Suppressor macrophage treated with lipopolysaccharide for 1 hour (primary cell): ENCODE measurements at places on chromosomes 16 and 17.
A peak's percentile ranks its signal among the peaks of the same experiment; 100 is the strongest.

DNA sequence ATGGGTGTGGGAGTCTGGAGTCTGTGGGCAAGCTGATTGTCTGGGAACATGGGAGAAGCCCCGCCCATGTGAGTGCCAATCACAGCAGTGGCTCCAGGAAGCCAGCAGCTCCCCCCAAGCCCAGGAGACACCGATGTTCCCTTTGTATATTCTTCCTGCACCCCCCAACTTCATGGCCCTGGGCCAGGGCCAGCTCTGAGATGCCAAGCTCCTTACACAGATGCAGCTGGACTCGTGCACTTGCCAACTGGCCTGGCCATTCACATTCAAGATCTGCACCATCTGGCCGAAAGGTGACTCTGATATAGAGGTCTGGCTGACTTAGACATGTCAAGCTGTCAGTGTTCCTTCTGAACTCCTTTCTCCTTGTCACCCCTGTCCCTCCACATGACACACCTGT, 50.5 kb downstream of the CACNG5 start:
- DNase-seq: no peak

GRCh38 chr17:76969598-76970172, 101.5 kb downstream of the MGAT5B start:
- DNase-seq: no peak

DNA sequence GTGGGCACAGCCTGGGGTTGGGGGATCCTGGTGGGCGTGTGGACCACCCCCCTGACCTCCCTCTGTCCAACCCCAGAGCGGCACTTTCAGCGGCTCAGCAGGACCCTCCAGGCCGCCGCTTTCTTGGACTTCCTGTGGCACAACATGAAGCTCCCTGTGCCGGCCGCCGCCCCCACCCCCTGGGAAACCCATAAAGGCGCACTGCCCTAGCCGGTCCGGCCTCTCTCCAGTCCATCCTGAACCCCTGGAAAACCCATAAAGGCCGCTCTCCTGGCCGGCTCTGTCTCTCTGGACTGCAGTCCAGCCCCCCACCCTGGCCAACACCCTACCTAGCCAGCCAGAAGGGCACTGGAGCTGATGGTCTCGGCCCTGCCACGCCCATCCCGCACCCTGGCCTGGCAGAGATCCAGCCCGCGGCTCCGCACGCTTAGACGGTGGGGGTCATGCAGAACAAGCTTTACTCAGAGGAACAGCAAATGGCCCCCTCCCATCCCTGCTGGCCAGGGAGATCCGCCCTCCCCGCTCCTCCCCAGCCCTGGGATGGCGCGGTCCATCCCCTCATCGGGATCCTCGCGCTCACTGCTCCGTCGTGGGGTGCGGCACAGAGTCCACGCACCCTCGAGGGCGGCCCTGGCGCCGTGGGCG, 2.7 kb downstream of the NOXO1 start:
- DNase-seq: no peak

- peak; percentile 81 for DNase-seq
These were observed 310.6 kb downstream of the SEC14L1 start for GRCh38 chr17:77451245-77451893.

GRCh38 chr17:422196-422930, 69.8 kb upstream of the RPH3AL start:
- no peak for DNase-seq

GRCh38 chr16:5575646-5576245, 478.2 kb upstream of the EEF2KMT start:
- DNase-seq: no peak

- DNase-seq: no peak
These were observed 38.8 kb downstream of the SCPEP1 start for GRCh38 chr17:57016764-57017116.

GRCh38 chr17:43388359-43389045, 10.3 kb upstream of the ARL4D start:
- peak; percentile 97 for DNase-seq

- no peak for DNase-seq
These were observed 55.4 kb upstream of the NLK start for GRCh38 chr17:27986805-27987684.

- DNase-seq: no peak
These were observed 404.9 kb upstream of the CDH5 start for GRCh38 chr16:65961476-65962143.

- DNase-seq: peak; percentile 69
These were observed 330.0 kb upstream of the PMFBP1 start for GRCh38 chr16:72501739-72502593.

- DNase-seq: no peak
These were observed 307.1 kb downstream of the TMEM114 start for GRCh38 chr16:8283195-8283594.

GRCh38 chr16:67378642-67379041, 14.7 kb downstream of the TPPP3 start:
- DNase-seq: no peak

DNA sequence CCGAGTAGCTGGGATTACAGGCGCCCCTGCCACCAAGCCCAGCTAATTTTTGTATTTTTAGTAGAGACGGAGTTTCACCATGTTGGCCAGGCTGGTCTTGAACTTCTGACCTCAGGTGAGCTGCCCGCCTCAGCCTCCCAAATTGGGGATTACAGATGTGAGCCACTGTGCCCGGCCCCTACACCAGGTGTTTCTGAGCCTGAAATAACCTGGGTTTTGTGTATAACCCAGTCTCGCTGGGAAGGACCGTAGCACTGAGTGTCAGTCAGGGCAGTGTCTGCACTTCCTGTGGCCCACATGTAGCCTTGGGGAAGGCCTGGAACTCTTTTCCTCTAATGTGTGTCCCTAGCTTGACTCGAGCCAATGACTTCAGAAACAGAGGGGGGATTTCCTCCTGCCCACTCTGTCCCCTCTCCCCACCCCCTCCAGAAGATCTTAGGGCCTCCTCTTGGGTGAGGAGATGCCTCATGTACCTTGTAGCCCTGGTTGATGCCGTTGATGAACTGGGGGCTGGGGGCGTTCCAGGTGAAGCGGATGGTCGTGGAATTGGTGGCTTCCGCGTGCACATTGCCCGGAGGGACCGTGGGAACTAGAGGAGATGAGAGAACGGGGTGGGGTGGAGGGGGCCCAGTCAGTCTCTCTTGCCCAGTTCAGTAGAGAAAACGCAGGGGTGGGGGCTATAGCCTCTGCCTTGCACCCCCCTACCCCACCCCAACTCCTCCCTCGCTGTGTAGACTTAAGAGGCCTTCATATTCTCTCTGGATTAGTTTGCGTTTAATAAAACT, 102.6 kb upstream of the CDC42EP4 start:
- DNase-seq: no peak

- DNase-seq: peak; percentile 88
These were observed 46.3 kb downstream of the ZNF652 start for GRCh38 chr17:49315551-49316257.

- DNase-seq: no peak
These were observed 379.8 kb downstream of the CNTNAP4 start for GRCh38 chr16:76656994-76657393.

- no peak for DNase-seq
These were observed 80.0 kb downstream of the IRX5 start for GRCh38 chr16:55010492-55011160.

- no peak for DNase-seq
These were observed 132.0 kb downstream of the BRIP1 start for GRCh38 chr17:61731330-61731729.

DNA sequence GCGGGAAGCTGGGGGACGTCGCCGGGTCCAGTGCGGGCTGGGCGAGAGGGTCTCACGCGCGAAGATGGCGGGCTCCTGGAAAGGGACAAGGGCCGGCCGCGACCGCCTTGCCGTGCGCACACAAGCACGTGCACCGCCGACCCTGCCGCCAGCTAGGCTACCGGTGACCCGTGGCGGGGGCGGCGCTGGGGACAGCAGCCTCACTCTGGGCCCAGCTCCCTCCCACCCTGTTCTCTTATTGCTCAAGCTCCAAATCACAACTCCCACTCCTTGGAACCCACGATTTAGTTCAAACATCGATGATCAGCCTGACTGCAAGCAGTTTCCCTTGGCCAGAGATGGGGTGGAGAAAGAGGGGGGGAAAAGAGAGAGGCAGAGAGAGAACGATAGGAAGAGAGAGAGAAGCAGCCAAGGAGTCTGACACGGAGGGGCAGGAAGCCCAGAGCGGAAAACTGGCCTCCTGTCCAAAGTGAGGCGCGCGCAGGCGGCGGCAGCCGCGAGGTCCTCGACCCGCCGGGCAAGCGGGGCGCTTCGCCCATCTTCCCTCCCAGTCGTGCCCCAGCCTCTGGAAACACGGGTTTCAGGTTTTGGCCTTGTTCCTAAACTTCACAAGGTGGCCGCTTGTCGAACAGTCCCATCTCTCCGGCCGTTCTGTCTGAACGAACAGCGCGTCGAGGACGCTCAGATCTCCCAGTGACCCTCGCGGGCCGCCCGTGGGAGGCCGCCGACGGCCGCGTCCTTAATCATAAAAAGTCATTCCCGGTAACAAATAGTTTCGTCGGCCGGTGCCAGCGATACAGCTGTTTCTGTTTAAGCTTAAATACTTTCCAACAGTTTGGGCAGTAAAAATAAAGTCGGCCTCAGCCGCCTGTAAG, 1.7 kb upstream of the CBX8 start:
- peak; percentile 49 for DNase-seq

GRCh38 chr16:2339521-2340484, 725 bp downstream of the ABCA3 start:
- peak; percentile 26 for DNase-seq

DNA sequence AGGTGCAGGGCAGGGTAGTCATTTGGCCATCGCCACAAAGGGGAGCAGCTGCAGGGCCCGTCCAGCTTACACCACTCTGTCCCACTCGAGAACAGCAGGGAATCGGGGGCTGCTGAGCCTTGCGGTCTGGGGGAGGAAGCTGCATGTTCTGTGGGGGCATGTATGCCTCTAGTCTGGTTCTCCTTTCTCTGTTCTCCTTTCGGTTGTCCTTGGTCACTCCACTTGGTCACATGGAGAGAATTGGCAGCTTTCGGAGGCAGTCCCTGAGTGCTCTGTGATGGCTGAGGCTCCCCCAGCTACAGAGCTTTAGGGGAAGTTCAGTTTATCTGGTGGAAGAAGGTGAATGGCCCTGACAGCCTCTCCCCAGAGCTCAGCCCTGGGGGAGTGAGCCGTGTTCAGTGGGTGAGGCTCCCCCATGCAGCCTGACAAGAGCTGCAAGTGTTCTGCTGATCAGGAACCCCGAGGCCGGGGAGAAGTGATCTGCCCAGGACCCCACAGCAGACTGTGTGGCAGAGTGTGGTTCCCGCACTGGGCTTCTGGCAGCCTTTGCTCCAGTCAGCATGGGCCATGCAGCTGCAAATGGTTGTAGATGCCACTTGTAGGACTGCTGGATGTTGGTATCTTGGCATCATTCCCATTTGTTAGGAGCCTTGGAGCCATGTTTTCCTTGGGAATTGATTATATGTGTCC, 22.3 kb upstream of the SMPD3 start:
- peak; percentile 92 for DNase-seq

- peak; percentile 82 for DNase-seq
These were observed 15.6 kb upstream of the AURKB start for GRCh38 chr17:8225813-8226535.

GRCh38 chr17:74748529-74749278, at the start of gene NHERF1:
Gene NHERF1, plus strand, starts transcription at chr17:74748628. Its CDS starts 219 bp downstream, at chr17:74748847.
- peak; percentile 99 for DNase-seq

DNA sequence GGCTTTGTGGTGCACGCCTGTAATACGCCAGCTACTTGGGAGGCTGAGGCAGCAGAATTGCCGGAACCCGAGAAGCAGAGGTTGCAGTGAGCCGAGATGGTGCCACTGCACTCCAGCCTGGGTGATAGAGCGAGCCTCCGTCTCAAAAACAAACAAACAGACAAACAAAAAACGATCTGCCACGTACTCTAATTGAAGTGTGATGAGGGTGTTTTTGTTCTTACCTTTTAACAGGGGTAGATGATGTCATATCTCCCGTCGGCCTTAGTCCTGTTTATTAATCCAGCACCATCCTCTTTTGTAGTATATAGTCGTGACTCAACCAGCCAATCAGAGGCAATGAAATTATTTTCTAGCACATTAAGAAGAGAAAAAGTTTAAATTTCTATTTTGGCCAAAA, 58.5 kb downstream of the IQCK start:
- DNase-seq: no peak

DNA sequence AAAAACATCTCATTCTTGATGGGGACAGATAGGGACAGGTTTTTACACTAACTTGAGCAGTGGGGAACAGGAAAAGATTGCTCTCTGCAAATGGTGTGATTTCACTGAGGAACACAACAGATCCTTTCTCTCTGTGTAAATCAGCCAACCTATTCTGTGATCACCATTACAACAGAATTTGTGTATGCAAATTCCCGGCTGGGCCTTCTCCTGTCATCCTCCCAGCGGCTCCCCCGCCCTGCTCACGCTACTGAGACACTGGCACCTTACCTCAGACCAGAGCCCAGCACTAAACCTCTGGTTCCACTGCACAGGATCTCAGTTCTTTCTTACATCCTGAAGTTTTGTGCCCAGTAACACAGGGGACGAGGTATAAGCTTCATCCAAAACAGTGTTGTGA, 97.0 kb upstream of the FA2H start:
- DNase-seq: no peak

DNA sequence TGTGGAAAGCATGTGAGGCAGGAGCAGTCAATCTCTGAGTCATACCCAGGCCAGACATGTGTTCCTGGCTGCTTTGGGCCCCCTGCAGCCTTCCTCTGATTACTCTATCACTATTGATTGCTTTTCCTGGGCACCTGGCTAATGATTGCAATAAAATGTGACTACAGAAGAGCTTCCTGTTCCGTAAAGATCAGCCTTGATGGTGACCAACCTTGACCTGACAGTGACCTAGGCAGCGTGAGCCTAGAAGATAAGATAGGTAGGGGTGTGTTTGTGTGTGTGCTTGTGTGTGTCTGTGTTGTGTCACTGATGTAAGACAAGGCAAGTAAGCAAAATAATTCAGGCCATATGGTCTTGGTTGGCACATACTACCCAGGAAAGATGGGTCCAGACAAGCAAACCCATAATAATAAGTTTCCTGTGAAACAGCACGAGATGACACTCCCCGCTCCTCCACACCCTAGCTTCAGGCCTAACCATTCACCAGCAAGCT, 367.7 kb upstream of the CDH11 start:
- DNase-seq: no peak

- no peak for DNase-seq
These were observed 50.9 kb upstream of the CPNE2 start for GRCh38 chr16:57041182-57042156.

- peak; percentile 76 for DNase-seq
These were observed 42.0 kb upstream of the TMC5 start for GRCh38 chr16:19375561-19376158.
